ENCODE measurements at places on chromosomes 7 and 10.

DNA sequence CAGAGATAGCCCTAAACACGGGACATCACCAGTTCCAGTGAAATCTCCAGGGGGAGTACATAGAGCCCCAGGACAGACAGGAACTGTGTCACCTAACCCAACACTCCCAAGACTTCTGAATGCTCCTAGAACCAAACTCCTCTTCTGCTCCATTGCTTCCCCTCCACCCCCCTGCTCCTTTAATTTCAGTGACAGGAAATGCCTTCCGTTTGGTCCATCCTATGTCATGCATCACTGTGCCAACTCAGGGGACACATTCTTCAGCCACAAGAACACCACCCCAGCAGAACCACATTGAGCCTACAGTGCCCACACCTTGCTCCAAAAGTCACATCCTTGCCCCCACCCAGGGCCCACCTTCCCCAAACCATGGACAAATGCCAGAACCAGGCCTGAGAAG, 100.5 kb downstream of the KCNMA1 start:
- no peak for DNase-seq

DNA sequence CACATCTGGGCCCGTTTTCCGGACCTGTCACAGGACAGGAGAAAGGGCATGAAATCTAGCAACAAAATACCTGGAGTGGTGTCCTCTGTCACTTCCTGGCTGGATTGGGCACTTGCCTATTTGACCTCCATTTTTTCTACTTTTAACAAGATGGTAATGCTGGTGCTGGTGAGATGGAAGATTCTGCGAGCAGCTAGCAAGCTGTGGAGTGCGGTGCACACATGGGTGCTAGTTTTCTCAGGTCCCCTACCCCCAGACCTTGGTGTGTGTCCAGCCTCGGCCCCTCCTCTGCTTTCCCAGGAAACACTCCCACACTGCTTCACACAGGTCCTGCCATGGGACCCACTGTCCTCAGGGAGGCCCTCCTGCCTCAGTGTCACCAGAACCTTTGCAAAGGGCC, 87.7 kb downstream of the WDR11 start:
- DNase-seq, result no peak

DNA sequence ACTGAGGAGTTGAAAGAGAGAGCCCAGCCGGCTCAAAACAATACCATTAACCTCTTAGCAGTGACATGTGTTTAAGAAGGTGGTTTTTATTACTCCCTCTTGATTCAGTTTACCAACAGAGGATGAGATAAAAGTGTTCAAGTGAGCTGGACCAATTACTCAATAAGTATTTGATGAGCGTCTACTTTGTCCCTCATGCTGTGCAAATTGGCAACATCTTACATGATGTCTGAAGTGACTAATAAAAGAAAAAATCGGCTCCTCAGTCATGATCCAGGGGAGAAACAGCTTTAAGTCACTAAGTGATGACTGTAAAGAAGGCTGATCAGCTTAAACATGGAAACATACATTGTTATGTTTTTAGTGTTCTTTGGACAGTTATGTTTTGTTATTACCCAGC, 7.8 kb downstream of the WNT16 start:
- no peak for DNase-seq

DNA sequence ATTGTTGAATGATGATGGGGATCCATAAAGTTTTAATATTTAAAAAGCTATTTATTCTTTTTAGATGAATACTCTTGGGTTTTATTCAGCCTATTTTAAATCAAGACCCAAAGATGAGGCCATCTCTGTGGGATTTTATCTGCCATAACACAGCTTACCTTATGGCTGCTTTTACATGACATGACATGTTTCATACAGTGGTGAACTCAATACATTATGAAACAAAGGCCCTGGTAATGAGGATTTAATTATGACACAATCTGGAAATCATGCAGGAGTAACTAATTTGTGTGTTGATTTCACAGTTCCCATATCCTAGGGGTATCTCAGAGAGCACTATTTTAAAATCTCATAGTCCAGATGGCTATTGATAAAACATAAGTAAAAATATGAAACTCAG, 661.8 kb upstream of the FZD8 start:
- no peak for DNase-seq

GRCh38 chr10:31918671-31919409, 9.8 kb downstream of the ARHGAP12 start:
- no peak for DNase-seq

DNA sequence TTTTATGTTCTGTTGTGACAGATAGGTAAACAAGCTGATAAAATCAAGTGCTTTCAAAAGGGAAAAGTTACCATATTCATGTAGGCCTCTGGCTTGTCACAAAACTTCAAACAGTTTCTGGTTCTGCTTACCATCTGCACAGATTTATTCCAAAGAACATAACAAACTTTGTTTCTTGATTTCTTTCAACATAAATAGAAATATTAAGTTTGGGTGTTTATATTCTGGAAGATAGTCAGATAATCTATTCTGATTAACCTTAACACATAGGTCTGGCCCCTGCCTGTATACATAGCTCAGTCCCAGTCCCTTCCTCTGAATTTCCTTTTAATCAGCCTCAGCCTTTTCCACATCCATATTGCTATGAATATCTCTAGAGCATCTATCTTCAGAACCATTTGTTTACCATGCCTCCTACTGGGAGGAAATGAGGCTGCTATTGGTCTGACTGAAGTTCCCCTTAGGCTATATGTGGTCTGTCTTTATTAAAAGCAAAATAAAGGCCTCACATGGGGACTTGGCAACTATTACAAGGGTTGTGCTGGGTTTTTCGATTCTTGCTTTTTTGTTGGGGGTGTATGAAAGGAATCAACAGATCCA, 319.0 kb downstream of the HPSE2 start:
- no peak for DNase-seq

DNA sequence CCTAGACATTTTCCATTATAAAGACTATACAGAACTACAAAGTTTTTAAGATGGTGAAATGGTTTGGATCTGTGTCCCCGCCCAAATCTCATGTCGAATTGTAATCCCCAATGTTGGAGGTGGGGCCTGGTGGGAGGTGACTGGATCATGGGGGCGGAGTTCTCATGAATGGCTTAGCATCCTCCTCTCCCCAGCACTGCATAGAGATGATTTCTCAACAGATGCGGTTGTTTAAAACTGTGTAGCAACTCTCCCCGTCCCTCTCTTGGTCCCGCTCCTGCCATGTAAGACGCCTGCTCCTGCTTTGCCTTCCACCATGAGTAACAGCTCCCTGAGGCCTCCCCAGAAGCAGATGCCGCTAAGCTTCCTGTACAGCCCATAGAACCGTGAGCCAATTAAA, 1.6 kb downstream of the FAM133B start:
- no peak for DNase-seq

DNA sequence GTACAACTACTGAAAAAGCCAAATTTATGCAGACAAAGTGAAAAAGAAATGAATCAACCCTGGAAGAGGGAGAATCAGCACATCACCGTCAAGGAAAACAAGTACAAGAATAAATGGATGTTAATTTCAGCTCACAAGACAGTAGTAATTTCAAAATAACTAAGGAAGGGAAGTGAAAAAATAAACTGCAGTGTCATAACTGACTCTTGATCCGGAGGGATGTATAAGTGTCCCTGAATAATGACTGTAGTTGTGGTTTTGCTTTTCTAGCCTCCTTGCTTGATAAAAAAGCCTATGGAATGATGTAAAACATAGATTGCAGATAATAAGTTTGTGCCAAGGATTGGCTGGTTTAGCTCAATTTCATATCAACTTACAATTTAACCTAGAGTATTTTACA, 721.1 kb upstream of the C7orf33 start:
- DNase-seq, result no peak

- DNase-seq, result no peak
Observed at GRCh38 chr7:141534757-141535737, 16.2 kb upstream of the AGK start.

DNA sequence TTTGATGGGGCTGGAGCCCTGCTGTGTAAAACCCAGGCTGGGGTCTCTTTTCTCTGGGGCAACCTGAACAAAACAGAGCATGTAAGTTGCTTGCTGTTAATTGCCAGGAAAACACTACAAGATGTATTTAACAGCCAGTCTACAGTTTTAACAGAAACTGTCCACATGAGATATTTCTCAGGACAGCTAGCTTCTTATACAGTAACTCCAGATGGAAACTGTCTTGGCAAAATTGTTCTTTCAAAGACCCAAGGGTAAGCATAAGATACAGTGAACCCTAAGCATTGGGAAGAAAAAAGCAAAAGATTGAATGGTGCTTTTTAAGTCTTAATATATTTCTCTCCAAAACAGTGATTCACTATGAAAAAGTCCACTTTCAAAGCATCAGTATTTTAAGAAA, 8.1 kb downstream of the FKBP14 start:
- no peak for DNase-seq

- DNase-seq, result no peak
Observed at GRCh38 chr7:12713625-12714378, 26.4 kb downstream of the ARL4A start.

DNA sequence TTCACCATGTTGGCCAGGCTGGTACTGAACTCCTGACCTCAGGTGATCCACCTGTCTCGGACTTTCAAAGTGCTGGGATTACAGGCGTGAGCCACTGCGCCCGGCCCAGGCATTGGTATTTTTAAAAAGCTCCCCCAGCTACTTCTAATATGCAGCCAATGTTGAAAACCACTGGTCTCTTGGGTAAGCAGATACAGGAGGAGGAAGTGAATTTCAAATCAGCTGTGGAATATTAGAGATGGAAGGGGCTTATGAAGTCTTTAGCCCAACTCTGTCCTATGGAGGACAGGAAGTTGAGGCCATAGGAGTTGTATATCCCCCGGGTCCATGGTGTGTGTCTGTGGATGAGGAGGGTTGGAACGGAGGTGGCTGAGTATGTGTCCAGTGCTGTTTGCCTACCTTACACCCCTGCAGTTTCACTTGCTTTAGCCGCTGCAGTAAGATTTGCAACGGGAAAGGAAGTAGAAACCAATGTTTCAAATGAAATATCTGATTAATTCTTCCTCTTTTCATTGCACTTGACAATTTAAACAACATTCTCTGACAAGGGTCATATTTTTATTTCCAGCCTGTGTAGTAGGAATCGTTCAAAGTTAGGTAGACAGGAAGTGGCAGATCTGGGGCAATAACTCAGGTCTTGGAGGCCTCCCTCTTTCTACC, 3.4 kb downstream of the PDE6C start:
- DNase-seq, result no peak

All from activated T-cell treated with anti-CD3 and anti-CD28 coated beads, Interleukin-2, amount 50 U/mL, for 1 hour (primary cell).